NCI-H460 (cell line): ENCODE measurements at places on chromosomes 7 and 10.

- no peak for DNase-seq
Observed at GRCh38 chr7:140638173-140638791, 2.3 kb downstream of the DENND2A start.

DNA sequence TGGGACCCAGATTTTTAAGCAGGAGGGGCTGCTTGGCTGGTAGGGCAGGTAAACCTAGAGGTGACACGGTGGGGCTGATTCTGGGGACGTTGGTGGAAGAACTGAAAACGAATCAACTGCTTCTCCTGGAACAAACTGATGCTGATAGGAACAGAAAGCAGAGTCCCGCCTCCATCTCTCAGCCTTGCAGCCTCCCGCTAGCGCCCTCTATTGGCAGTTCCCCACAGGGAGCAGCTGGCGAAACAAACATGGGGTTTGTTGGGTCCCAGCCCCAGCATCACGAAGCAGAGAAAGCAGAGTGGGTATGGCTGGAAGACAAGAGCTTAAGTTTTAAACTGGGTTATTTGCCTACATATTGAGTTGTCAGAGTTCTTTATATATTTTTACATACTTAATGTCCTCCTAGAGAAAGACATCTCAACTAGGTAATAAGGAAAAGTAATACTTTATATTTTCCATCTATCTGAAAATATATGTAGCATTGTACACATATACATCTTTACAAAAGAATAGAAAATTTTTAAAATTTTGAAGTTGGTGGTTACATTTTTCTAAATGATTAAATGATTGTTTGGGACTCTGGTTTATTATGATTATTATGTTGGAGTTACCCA is 42.3 kb upstream of the FOXI2 start:
- peak; percentile 64 for DNase-seq

DNA sequence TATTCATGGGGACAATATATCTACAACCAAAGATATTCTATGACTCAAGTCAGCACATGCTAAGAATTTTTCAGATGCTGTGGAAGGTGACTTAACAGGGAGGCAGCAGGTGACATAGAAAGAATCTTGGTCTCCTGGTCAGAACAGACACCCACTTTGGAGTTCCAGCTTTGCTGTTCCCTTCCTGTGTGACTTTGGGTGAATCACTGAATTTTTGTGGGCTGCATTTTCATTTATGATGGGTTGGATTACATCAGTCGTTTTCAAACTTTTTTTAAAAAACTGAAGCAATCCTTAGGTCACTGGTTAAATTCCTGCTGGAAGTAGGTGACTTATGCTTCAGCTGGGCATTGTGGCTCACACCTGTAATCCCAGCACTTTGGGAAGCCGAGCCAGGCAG is 24.9 kb downstream of the RGR start:
- no peak for DNase-seq

GRCh38 chr7:41058986-41059741 is 643.7 kb downstream of the INHBA start:
- DNase-seq, result no peak

DNA sequence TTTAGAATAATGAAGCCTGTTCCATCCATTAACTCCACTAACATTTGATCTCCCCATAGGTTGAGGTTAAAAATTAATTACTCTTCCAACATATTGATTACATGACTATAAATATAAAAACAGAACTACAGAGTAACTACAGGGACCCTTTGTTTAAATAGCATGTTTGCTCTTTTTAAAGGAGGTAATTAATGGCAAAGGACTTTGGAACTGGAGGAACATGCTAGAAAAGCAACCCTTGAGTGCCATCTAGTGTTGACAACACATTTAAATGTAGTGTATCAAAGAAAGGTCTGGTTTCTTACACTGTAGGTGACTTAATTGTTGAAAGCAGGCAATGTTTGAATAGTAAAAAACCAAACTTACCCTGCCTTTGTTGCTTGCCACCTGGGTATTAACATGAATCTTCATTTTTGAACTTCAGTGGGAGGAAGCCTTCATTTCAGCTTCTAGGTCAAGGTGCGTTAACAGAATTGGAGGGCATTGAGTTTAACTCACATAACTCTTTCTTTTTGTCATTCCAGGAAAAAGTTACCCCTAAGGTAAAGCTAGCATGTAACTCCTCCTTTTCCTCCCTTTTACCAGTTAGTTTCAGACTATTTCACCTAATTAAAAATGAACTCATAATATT is 52.6 kb upstream of the CAPZA2 start:
- DNase-seq, result peak; percentile 64

- DNase-seq, result no peak
Observed at GRCh38 chr7:132696332-132696731, 120.1 kb upstream of the PLXNA4 start.

- DNase-seq, result no peak
Observed at GRCh38 chr7:111108496-111108895, 17.6 kb downstream of the LRRN3 start.

DNA sequence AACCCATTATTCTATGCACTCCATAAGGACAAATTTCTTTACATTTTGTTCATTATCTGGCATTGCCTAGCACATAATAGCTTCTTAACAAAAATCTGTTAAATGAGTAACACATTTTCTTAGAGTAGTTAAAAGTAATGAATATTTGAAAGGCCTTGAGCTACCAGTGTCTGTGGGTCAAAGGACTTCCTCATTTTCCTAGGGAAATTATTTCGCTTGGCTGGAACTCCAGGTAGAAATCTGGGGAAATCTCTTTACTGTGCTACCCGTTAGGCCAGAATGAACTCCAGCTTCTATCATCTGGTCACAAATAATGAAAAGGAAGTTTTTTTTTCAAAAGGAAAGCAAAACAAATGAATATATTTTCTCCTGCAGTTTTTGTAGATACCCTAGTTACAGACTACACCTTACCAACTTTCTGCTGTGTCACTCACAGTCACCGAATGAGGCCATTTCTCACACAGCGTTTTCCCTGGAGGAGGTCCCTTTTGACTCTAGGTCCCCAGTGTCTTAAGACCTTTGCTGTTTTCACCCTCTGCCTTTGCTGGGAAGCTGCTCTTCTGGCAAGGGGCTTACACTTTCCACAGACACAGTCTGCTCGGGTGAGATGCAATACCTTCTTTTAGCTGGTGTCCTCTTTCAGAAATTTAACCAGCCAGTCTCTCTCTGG is 1.6 kb downstream of the SAMD9L start:
- peak; percentile 1 for DNase-seq

DNA sequence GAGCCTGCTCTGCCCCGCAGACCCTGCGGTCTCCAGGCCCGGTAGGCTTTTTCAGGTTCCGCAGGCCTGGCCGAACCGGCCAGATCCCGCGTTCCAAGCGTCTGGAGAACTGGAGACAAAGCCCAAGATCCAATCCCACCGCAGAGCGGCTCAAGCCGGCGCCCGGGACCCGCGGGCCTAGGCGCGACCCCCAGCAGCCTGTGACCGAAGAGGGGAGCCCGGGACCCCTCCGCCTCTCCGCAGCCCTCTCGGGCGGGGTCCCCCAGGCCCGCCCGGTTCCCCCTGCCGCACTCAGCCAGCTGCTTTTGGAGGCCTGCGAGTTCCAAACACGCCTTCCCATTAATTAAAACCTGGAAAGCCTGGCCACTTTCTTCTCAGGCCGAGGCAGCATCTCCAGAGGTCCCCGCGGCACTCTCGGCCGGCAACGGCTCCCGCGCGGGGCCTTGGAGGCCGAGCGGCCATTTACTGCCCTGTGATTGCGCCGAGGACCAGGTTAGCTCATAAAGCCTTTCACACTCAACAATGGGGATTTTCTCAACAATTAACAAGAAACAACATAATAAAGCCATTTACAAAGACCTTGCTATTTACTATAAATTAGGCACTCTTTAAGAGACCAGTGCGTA is 16.7 kb downstream of the SKIDA1 start:
- DNase-seq, result no peak

DNA sequence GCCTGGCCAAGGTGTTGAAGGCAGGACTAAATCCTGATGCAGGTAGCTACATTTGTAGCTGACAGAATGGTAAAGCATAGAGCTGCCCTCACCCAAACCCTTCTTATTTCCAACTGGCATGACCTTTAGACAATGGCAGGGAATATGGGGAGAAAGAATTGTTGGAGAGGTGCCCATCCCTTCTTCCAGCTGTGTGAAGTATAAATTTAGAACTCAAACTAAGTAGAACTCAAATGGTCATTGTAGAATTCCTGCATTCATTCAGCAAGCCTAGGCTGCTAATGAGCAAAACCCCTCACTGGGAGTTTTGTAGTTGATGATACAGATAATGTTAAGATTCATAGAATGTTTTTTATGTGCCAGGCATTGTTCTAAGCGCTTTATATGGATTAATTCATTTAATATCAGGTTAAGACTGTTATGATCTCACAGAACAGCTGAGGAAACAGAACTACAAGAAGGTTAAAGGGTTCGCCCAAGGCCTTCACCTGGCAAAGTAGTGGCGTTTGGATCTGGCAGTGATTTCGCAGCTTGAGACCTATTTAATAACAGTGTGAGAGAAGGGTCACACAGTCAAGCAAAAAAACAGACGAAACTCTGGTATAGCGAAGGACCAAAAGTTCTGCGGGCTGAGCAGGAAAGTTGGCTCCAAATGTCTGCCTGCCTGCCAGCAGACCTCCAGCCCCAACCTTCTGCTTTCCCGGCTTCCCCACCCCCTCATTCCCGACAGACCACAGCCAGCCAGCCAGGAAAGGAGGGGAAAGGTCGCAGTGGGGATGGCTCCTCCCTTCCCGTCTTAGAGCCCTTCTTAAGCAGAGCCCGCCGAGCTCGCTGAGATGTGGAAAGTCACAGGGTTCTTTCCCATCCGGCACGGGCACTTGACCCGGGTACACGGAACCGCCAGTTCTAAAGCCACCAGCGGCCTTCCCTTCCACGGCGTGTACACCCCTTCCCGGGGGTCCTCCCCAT is 1.6 kb upstream of the HILPDA start:
- DNase-seq, result no peak

DNA sequence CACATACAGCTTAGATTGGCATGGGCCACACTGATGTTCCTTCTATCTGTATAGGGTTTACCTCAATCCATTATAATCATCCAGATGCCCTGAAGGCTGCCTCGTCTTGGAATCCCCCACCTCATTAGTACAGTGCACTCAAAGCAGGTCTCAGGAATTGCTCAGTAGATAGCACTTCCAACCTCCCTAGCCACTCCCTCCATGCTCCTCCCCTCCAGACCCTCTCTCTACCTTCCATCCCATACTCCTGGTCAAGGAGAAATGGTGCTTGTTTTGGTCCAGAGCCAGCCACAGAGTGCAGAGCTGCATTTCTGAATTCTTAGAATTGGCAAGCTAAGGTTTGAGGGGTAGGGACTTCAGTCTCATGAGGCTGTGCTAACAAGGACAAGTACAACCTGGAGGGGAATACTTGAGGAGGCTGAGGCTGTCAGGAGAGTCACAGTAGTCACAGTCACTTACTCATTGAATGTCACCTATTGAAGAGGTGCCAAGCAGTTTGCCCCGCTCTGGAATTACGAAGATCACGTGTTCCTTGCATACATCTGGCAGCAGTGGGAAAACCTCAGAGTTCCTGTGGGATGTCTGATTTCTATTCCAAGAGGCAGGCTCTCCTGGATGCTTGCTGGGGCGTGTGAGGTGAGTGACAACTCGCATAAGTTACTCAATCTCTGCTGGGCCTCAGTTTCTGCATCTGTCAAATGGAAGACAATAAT is 60.7 kb upstream of the ZNF746 start:
- DNase-seq, result no peak

- no peak for DNase-seq
Observed at GRCh38 chr7:141928845-141929195, 12.6 kb downstream of the OR9A4 start.

DNA sequence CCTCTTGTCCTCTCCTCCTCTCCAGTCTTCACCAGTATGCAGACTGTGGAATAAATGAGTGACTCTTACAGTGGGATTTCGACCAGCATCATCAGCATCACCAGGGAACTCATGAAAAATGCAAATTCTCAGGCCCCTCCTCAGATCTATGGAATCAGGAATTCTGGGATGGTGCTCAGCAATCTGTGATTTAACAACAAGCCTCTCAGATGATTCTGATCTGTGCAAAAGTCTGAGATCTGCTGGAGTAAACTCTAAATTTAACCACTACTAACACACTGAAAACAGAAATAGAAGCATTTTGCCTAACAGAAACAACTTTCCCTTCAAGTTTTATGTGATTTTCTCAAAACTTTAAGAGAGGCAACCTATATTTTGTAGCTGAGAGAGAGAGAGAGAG is 124.8 kb upstream of the FAM3C start:
- no peak for DNase-seq

- DNase-seq, result no peak
Observed at GRCh38 chr10:44723619-44724325, 187.4 kb upstream of the TMEM72 start.

GRCh38 chr10:22705527-22705926 is 8.9 kb downstream of the PIP4K2A start:
- no peak for DNase-seq

DNA sequence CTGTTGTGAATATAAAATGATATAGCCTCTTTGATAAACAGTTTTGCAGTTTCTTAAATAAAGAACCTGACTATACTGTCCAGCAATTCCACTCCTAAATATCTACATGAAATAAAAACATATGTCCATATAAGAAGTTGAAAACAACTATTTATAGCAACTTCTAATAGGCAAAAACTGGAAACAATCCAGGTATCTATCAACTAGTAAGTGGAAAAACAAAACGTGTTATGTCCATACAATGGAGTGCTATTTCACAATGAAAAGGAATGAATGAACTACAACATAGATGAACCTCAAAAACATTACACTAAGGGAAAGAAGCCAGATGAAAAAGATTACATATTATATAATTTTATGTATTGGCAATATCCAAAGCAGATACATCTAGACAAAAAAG is 268.9 kb downstream of the CSTF2T start:
- DNase-seq, result no peak

DNA sequence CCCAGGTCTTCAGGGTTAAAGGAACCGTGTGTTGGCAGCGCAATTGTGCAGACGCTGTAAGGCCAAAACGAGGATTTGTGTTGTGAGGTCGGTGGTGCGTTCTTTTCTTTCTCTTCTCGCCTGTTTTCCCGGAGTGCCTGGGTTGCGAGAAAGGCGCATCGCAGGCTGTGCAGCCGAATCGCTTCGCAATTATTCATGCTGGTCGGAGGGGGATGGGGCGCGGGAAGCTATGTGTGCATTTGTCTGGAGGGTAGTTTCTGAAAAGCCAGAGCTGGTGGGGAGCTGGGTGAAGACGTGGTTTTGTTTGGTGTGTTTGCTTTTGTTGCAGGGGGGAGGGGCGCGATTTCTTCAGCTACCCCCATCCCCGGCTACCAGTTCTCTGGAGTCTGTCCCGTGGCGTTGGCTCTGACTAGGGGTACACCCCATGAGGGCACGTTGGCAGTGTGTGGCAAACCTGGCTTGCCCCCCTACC is 2.1 kb downstream of the MXI1 start:
- peak; percentile 70 for DNase-seq

DNA sequence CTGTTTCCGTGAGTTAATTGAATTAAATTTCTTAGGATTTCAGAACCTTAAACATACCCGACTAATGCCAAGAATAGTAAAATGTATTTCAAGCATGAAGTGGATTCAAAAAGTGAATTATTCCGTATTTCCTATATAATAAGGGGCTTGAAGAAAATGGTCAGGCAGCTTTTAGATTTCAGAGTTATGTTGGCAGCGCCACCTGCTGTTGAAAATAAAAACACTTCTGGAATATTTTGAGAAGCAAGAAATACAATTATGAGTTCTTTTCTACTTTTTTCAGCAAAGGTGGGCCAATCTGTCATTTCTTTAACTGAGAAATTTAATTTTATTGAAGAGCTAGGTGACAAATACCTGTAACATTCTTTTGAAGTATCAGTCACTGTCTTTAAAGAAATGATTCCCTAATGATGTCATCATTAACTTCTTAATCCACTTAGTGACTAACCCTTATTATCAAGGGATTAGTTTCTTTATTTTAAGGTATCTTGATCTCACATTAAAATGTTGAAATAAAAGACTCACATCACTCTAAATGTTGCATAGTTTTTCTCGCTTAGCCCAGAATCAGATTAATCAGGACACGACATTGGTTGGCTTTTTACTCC is 36.6 kb upstream of the AGR3 start:
- peak; percentile 45 for DNase-seq
